ENCODE measurements at places on chromosomes 12 and 14.

DNA sequence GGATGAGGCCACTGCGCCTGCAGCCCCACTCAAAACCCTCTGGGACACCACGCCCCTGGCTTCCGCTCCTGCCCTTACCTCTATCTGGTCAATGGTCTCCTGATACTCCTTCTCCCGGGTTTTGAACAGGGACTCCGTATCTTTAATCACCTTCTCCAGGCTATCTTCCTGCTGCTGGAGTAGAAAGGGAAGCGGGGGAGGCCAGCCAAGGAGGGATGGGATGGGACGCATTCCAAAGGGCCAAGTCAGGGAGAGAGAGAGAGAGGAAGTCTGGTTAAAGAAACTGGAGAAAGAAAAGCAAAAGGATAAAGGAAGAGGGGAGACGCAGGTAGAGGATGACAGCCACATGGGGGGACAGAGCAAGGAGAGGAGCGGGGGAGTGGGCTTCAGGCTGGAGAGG lies 7.9 kb downstream of the IFFO1 start:
- DNase-seq = no peak

DNA sequence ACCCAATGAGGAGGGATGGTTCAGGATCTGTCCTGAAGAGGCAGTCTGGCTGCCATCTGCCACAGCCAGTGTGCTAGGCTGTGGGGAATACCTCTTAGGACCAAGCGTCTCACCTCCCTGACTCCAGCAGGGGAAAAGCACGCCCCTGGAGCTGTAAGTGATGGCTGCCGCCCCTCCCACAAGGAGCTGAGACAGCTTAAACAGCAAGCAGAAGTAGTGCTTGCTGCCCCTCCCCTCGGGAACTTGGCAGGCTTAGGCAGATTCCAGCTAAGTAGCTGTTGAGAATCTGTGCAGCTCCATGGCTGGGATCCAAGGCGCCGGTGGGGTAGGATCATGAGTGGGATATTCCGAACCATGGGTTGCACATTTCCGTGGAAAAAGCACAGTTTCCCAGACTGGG lies 360.4 kb upstream of the MDGA2 start:
- no peak for DNase-seq

- DNase-seq = no peak
Observed at GRCh38 chr12:3315201-3315661, 175.8 kb upstream of the PRMT8 start.

DNA sequence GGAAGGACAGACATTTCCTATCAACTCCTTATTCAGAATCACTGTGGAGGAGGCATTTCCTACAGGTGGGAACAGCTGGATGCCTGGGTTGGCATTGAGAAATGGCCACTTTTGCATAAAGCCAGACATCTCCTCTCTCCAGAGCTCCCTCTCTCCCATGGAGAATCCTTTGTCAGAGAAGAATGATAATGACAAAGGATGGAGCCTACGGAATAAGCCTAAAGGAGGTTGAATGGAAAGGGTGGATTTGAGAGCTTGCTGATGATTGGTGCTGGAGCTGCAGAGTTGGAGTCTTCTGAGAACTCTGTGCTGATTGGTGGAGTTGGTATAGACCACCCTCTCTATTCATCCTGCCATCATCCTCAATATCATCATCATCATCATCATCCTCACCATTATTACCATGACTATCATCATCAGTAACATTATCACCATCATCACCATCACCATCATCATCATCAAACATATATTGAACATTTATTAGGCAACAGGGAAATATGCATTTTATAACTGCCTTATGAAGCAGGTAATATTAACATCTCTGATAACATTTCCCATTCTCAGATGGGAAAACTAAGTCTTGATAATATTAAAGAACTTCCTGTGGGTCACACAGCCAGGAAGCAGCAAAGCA lies 89.2 kb upstream of the HSPB8 start:
- DNase-seq = no peak

DNA sequence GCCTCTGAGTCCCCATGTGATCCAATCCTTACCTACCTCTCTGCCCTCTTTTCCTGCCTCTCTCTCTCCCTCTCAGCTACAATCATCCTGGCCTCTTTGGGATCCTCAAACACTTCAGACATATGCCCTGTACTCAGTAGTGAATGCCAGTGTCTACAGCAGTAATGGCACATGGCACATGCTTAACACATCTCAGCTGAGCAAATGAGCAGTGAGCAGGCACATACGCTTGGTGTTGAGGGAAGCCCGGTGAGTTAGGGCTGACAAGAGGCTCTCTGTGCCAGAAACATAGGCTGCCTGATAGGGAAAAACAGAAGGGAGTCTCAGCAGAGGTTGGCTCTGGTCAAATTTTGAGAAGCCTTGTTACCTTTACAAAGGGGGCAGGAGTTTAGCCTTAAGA lies 409.1 kb downstream of the TMEM132D start:
- DNase-seq = no peak

GRCh38 chr12:26857465-26858176 lies 24.6 kb upstream of the ITPR2 start:
- DNase-seq = no peak

DNA sequence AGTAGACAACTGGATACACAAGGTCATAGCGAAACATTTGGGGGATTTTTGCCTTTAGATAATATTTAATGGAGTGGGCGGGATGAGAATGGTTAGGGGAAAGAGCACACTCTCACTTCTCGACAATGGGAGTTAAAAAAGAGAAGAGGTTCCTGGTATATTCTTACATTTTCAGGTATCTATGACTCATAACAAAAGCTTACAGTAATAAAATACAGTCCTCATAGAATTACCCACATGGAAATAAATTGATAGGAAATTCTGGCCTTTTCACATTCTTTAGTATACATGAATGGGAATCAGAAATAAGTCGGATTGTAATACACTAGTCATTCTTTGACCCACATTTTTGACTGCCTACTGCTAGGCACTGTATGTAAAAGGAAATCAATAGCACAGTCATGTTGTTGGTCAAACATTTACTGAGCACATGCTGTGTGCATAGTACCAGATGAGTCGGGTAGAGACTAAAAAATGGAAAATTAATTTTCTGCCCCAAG lies 8.2 kb upstream of the CRADD start:
- no peak for DNase-seq

- no peak for DNase-seq
Observed at GRCh38 chr12:54437243-54437642, 18.2 kb upstream of the ITGA5 start.

GRCh38 chr12:40464121-40464520 lies 228.1 kb upstream of the CNTN1 start:
- DNase-seq = no peak

GRCh38 chr12:131607658-131608447 lies 103.0 kb upstream of the SFSWAP start:
- DNase-seq = no peak

DNA sequence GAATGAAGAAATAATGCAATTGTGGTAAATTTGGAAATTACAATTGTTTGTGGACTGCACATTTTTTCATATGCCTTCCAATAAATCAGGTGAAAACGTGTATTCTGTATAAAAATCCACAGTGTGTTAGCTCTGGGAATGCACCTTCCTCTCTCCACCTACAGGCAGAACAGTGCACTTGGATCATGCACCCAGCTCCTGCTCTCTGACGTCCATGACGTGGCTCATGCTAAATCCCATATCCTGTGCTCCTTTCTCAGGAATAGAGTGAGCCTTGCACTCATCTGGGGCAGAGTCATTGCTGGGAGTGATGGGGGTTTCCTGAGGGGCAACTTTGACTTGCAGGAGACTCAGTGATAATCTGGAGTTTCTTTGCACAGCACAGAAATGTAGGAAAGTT lies 1282.1 kb downstream of the TMEM121 start:
- DNase-seq = no peak

GRCh38 chr12:52523824-52524223 lies 3.6 kb upstream of the KRT5 start:
- DNase-seq = no peak

DNA sequence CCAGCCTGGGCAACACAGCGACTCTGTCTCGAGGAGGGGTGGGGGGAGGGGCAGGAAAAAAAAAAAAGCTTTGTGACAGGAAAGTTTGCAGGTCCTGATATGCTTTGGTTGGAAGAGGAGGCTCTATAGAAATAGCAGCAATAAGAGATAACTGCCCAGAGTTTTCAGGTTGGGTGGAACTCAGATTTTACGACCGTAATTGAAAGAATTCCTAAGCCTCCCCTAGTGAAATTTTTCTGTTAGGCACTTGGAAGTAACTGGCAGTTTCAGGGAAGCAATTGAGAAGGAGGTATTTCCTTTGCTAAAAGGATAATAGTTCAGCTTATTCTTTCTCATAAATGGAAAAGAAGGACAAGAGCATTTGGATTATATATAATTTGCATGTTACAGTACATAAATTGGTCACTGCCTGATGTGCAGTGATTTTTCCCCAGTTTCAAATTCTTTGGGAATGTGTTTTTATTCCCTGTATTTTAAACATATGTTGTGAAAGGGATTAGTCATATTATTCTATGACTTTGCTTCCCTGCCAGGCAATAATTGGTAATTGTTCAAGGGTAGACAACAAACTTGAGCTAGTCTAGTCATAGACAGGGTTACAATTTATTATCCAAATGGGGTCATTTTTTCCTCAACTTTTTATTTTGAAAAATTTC lies 452.8 kb downstream of the AEBP2 start:
- DNase-seq = no peak

- DNase-seq = no peak
Observed at GRCh38 chr14:77663293-77663692, 44.5 kb downstream of the ALKBH1 start.

DNA sequence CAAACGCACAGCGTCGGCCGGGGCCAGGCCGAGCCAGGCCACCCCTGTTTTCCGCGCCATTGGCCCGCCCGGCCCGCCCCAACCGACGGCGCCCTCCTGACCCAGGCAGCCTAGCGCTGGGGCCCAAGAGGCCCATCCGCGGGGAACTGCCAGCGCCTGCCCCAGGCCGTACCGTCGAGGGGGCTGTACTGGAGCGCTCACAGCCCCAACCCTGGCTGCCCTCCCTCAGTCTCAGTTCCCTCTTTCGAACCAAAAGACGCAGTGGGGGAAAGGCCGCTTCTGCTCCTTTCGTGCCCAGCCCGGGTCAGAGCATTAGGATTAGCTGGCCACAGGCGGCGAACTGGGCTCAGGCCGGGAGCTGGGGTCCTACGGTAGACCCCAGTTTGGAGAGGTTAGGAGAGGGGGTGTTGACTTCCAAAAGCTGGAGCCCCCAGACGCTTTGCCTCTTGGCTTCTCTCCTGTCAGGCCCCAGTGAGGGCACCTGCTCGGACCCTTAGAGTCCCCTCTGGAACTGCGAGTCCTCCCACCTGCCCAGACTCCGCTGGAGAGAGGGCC lies 1.9 kb downstream of the NKX2-1 start:
- no peak for DNase-seq

GRCh38 chr14:92613008-92613658 lies 99.6 kb downstream of the RIN3 start:
- peak; percentile 68 for DNase-seq

GRCh38 chr12:115758183-115758582 lies 519.3 kb downstream of the MED13L start:
- DNase-seq = no peak

DNA sequence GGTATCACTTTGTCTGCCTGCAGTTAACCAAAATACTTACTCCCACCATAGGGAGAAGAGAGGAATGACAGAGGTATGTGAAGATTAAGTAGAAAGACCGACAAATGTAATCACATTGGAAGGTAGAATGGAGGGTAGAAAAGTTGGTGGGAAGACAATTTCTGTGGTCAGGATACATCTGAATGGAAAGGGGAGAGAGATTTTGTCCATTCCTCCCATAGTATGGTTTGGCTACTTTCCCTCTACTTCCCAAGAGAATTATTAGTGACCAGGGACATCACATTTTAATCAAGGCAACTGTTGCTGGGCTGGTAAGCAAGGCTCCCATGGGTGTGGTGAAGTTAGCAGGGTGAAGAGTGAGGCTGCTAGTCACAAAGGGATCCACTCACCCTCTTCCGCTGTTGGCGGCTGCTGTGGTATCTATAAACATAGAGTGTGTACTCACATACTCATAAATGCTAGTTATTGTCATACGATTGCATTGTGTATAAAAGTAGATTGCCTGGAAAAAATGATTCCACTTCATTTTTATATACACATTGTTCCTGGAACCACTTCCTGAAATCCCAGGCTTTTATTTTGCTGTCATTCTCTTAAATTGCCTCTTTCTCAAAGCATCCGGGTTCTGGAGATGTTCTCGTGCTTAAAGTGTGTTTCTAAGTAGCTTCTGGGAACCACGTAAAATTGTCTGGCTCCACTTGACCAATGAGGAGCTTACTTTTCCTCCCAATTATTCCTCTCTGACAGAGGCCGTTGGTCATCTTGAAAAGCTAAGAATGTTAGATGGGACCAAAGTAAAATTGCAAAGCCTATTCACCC lies 413.1 kb downstream of the ZFP36L1 start:
- peak; percentile 48 for DNase-seq

GRCh38 chr12:57739914-57740538 lies 1.5 kb upstream of the AGAP2 start:
- DNase-seq = no peak

DNA sequence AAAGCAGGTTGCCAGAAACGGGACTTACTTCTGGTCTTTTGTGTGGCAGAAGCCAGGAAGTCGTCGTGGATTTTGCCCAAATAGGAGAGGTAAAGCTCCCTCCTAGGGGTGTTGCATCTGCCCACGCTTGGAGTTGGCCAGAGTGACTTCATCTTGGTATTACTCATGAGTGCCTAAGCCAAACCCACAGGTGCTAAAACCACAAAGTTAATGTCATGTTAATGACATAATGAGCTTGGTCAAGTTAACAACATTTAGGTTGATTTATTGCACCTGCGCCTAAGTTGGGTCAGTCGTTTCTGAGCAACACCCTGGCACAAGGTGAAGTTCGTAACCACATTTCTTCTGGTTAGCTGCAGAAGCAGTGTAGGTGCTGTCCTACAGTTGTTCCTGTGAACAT lies 225.2 kb downstream of the FUT8 start:
- peak; percentile 25 for DNase-seq

- DNase-seq = no peak
Observed at GRCh38 chr12:67354322-67354721, 85.2 kb downstream of the CAND1 start.

GRCh38 chr14:24281636-24282035 lies 10.2 kb upstream of the RABGGTA start:
- DNase-seq = no peak

GRCh38 chr14:95328729-95329503 lies 9.2 kb upstream of the CLMN start:
- no peak for DNase-seq

- no peak for DNase-seq
Observed at GRCh38 chr14:53570411-53571387, 385.9 kb downstream of the BMP4 start.

DNA sequence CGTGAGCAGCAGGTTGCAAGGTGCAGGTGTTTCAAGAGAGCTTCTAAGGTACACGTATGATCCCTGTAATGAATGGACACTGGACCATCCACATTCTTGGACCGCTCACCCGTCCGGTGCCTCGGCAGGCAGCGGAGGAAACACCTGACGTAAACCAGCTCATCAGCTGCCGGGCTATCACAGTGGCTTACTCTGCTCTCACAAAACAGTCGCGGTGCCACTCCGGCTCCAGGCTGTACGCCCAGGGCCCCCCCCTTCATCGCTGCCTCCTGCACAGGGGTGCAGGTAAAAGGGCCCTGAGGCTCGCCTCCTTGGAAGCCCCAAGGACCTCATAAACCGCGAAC lies 436 bp downstream of the VPS33A start:
- DNase-seq = no peak

- DNase-seq = no peak
Observed at GRCh38 chr12:47825173-47825639, 5.5 kb upstream of the HDAC7 start.
